ENCODE measurements at places on chromosomes 2 and 18.
A peak's percentile ranks its signal among the peaks of the same experiment; 100 is the strongest.

GRCh38 chr2:32937602-32938448, 8.9 kb upstream of the LTBP1 start:
- DNase-seq, result no peak

- no peak for DNase-seq
These were observed 267.7 kb downstream of the TWIST2 start for GRCh38 chr2:239115616-239116015.

GRCh38 chr2:19982268-19982667, 7.6 kb downstream of the WDR35 start:
- DNase-seq, result no peak

- DNase-seq, result peak; percentile 61
These were observed 50.3 kb downstream of the ARL4C start for GRCh38 chr2:234446404-234447076.

DNA sequence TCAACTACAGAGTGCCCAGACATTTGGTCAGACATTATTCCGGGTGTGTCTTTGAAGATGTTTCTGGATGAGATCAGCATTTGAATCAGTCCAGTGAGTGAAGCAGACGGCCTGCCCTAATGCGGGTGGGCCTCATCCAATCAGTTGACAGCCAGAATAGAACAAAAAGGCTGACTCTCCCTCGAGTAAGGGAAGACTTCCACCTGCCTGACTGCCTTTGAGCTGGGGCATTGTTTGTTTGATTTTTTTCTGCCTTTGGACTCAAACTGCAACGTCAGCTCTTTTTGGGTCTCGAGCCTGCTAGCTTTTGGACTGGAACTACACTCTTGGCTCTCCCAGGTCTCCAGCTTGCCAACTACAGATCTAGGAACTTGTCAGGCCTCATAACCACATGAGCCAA, 111.7 kb upstream of the AGAP1 start:
- no peak for DNase-seq

- no peak for DNase-seq
These were observed 47.1 kb upstream of the IGFBP5 start for GRCh38 chr2:216742411-216742810.

- DNase-seq, result no peak
These were observed 552.9 kb downstream of the TDRD15 start for GRCh38 chr2:21676676-21677075.

DNA sequence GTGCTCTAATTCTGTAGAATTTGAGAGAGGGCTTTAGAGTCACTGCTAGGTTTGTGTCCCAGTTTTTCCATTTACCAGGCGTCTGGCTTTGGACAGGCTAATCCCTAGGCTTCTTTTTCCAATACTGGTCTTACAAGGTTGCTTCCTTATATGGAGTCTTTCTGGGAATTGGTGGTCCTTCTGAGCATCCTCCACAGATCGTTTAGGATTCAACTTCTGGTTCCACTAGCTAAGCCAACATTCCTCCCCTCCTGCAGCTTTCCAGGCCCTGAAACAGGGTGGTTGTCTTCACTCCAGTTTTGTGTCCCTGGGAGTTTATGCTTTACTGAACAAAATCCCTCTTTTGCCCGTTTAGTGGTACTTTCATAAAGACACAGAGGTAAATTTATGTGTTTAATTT, 170.6 kb downstream of the CERS6 start:
- no peak for DNase-seq

DNA sequence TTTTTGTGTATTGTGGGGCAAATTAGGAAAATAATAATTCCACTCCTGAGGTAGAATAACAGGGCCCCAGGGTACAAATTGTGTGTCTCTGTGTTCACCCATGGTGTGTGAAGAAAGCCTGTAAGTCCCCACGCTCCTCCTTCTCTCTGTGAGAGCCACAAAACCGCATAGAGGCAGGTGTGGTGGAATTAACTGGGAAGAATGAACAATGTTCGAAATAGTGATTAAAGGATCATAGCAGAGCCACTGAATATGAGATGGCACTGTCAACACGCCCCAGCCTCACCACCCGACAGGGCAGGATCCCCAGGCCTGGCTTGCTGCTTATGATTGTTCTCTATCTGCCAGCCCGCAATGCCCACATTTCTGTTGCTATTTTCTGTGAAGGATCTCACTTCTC, 14.1 kb downstream of the IL1RN start:
- no peak for DNase-seq

DNA sequence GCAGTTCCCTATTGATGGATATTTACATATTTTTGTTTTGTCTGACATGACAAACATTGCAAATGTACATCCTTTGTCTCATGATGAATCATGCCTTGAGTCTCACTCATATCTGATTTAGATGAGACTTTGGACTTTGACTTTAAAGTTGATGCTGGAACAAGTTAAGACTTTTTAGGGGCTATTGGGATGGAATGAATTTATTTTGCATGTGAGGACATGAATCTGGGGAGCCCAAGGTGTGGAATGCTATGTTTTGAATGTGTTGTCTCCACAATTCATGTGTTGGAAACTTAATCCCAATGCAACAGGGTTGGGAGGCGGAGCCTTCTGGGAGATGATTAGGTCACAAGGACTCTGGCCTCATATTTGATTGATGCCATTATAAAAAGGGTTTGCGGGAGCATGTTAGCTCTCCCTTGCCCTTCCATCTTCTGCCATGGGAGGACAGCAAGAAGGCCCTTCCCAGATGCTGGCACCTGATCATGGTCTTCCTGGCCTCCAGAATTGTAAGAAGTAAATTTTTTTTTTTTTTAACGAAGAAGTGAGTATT, 29.1 kb upstream of the INO80D start:
- no peak for DNase-seq

- DNase-seq, result no peak
These were observed 315.5 kb upstream of the MYT1L start for GRCh38 chr2:2646433-2647051.

DNA sequence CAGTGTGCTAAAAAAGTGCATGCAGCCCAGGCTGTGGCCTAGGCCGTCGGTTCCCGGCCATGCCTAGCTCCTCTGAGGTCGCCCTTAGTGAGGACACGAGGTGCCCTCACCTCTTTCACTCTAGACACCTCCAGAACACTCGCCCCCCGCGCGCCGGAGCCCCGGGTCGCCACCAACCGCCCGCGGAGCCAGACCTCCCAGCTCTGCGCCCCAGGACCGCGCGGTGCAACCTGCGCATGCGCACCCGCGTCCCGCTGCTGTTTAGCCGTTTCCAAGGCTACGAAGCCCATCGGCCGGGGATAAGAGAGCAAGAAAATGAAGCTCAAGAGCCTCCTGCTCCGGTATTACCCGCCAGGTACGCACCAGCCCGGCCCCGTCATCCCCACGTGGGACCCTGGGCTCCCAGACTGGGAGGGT, at the start of gene DAW1:
Gene DAW1 (plus strand): TSS at position 257 of the 417 bp plus-strand sequence. CDS start 59 bp downstream, at position 316.
- DNase-seq, result no peak

DNA sequence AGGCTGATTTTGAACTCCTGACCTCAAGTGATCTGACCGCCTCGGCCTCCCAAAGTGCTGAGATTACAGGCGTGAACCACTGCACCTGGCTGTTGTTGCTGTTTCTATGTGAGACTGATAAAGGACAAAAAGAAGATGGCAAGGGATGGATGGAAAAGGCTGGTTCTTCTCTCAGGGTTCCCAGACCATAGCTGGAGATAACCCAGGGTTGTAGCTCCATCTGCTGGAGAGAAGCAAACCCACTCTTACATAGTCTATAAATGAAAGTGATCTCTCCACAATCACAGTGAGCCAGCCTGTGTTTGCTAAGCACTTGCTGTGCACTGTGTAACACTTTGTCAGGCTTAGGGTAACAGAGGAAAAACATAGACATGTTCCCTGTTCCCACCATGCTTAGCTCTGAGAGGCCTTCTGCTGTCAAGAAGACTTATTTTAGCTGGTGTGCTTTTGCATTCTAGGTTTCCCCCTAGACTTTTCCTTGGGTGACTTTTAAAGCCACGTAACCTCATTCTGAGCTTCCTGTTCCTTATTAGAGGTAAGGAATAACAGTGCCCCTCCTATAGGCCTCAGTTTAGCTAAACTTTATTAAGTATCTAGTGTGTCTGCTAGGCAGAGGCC, 49.7 kb downstream of the LIMS1 start:
- DNase-seq, result no peak

DNA sequence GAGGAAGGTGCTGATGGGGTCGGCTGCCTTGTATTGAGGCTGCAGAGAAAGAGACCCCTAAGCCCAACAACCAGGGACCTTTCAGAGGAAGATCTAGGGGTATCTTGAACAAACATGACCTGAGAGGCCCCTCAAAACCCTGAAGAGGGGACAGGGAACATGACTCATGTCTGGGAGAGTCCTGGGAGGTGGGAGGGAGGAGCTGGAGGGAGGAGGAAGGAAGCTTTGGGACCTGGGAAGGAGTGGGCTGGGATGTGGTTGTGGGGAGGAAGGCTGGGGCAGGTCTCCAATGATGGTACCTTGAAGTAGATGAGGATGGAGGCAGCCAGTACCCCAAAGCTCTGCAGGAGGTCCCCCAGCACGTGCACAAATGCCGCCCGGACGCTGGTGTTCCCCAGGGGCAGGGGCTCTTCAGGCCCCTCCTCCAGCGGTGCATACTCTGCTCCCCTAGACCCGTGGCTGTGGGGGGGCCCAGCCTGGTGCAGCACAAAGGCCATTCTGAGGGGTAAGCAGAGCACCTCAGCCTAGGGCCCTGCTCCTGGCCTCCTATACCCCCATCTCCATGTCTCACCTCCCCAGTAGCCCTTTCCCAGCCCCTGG, 5.9 kb downstream of the SLC30A3 start:
- DNase-seq, result no peak

DNA sequence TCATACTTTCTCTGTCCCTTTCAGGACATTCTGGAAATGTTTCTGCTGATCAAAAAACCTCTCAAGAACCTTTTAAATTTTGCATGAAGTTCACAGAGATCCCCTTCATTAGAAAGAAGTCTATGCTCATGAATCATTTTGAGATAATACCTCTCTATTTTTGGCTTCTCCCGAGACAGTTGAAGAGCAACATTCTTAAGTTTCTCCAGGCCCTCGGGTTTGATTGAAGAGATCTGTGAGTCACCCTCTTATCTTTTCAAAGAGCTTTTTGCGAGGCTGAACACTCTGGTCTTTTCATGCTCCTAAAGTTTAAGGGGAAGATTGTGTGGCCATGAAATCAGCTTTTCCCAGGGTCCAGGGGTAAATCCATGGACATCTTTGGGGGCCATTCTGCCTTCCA, 354.2 kb downstream of the FBXO15 start:
- DNase-seq, result no peak

DNA sequence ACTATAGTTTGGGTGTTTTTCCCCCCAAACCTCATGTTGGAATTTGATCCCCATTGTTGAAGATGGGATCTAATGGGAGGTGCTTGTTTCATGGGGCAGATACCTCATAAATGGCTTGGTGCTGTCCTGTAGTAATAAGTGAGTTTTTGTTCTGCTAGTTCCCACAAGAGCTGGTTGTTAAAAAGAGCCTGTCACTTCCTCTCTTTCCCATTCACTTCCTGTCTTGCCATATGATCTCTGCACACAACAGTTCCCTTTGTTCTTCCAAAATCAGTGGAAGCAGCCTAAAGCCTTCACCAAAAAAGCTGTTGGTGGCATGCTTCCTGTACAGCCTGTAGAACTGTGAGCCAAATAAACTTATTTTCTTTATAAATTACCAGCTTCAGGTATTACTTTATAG, 768.2 kb upstream of the VRK2 start:
- DNase-seq, result no peak

- DNase-seq, result no peak
These were observed 9.5 kb upstream of the SATB2 start for GRCh38 chr2:199467066-199467822.

GRCh38 chr2:69157441-69157840, 144.5 kb downstream of the ANTXR1 start:
- DNase-seq, result no peak

GRCh38 chr2:241071677-241072111, 30.4 kb downstream of the MTERF4 start:
- no peak for DNase-seq

DNA sequence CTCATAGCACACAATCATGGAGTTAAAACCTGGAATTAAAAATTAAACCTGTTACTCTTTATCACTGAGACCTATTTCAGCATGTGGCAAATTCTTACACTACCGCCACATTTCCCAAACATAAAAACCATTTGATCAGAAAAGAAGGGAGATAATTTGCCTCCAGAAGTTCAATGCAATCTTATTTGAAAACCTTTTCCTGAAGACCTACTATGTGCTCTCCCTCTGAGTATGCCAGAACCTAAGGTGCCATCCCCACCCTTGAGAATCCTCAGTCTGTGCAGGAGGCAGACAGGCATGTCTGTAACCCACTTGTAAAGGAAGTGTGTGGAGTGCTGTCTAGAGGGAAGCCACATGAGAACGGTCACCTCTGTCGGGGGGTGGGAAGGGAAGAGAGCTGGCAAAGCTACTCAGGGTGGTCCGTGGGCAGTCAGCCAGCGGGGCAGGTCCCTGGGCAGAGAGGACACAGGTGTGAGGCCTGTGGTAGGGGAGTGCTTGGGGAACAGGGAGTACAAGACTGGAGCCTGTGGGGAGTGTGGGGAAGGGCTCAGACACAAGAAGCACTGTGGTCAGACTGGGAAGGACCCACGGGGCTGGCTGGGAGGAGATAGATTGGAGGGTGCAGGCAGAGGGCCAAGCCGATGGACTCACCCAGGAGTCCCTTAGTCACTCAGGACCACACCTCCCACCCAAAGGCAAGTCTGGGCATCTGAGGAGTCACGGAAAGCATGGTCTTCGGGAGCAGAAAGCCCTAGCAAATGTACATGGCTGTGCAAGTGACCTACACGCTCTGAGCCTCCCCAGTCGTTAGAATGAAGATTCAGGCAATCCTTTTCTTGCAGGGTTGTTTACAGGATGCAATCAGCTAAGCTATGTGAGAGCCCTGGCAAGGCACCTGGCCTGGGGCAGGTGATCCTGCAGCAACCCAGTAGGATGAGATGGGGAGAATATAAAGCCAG, 22.8 kb downstream of the CRACDL start:
- no peak for DNase-seq

DNA sequence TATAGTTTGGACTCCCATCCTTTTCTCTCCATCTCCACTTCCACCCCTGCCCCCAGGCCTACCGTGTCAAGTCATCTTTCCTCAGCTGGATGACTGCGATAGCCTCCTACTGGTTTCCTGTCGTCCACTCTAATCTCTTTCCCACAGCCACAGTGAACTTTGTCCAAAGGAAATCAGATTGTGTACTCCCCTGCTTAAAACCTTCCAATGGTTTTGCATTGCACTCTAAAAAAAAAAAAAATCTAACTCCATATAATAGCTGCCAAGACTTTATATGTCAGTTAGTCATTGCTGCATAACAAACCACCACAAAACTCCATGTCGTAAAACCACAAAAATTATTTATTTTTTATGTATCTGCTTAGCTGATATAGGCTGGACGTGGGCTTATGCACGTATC, 160.2 kb upstream of the CCDC68 start:
- DNase-seq, result no peak
